ENCODE measurements at places on chromosomes 16 and 17.

- peak; percentile 39 for DNase-seq
Observed at GRCh38 chr17:32525122-32525521, 38.3 kb downstream of the CDK5R1 start.

DNA sequence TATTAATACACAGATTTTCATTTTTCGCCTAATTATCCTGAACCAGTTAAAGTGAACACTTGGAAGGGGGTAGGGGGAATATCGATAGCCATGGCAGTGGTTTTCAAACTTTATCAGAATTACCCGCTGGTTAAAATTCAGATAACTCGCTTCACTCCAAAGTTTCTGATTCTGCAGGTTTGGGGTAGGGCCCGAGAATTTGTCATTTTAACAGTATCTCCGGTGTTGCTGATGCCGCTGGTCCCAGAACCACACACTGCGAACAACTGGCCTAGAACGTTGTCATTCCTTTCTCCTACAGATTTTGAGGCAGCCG lies 313 bp upstream of the NSRP1 start:
- DNase-seq = no peak

- DNase-seq = no peak
Observed at GRCh38 chr16:648071-648780, 939 bp upstream of the WDR90 start.

DNA sequence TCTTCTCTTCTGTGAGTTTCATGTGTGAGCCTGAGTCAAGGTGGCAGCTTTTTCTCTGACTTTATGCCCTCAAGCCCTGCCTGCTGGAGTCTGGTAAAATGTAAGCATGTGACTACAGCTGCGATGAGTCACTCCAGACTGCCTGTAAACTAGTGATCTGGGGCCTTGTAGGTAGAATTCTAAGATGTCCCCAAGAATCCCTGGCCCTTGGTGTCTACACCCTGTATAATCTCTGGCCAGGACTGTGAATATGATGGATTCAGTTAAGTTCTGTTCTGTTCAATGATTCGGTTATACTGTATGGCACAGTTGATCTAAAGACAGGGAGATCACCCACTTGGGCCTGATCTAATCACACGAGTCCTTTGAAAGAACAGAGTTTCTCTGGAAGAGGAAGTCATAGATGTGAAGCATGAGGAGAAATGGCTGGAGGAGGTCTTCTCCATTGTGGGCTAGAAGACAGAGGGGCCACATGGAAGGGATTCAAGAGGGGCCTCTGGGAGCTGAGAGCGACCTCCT lies 29.8 kb downstream of the PRSS54 start:
- DNase-seq = peak; percentile 54

GRCh38 chr16:495127-495748 lies 32.3 kb upstream of the CAPN15 start:
- DNase-seq = no peak

DNA sequence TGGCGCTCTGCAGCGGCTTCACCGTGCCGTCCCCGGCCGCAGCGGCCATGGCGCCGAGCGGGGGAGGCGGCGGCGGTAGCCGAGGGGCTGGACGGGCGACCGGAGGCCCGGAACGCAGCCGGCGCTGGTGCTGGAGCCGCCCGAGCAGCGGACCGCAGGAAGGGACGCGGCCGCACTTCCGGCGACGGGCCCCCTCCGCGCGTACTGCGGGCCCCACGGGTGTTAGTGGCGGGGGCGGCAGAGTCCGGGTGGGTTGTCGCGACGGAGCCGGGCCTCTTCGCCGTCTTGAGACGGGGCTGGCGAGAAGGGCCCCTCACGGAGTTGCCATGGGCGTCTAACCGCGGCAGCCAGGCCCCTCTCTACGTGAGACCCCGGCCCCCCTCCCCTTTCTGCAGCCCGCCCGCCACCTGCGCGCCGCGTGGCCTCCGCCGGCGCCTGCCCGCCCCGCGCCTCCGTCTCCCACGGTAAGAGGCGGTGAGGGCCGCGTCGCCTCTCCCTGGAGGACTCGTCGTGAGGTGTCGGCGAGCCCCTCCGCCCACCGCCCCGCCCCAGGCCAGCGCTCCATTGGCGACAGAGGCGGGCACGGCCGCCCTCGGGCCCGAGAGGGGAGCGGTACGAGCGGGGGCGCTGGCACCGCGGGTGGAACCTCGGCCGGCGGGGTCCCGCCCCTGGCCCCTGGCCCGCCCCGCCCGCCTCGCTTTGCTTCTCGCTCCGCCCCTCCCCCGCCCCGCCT lies at the start of the genes VPS9D1 and ZNF276:
Gene VPS9D1 (minus strand): TSS at position 86 of the 733 bp plus-strand sequence. CDS start 37 bp downstream, at position 49.
Gene ZNF276 (plus strand): TSS at position 725 of the 733 bp plus-strand sequence. CDS start 104 bp downstream, outside the sequence.
- no peak for DNase-seq

DNA sequence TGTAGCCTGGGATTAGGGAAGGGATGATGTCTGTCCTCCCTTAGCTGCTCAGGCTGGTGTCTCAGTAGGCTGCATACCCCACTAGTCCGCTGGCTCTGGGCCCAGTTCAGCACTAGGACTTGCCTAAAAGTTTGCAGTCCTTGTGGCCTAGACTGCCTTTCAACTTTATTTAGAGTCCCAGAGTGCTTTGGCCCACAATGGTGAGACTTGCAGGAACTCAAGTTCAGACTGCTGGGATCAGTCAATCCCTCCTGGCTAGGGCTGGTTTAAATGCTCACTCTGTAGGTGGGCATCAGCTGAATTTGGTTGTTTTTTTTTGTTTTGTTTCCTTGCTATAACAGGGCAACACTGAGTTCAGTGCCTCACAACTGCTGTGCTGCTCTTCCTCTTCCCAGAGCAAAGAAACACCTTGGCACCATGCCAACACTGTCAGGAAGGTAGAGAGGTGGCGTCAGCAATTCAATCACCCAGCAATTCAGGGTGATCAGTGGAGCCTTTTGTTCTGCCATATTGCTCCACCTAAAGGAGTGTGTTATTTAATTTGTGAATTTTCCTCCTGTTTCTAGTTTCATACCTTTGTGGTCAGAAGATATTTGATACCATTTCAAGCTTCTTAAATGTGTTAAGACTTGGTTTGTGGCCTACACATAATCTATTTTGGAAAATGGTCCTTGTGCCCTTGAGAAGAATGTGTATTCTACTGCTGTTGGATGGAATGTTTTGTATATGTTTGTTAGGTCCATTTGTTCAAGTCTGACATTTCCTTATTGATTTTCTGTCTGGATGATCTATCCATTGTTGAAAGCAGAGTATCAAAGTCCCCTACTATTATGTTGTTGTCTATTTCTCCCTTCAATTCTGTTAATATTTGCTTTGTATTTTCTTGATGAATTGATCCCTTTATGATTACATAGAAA lies 284.0 kb upstream of the PMFBP1 start:
- DNase-seq = no peak

DNA sequence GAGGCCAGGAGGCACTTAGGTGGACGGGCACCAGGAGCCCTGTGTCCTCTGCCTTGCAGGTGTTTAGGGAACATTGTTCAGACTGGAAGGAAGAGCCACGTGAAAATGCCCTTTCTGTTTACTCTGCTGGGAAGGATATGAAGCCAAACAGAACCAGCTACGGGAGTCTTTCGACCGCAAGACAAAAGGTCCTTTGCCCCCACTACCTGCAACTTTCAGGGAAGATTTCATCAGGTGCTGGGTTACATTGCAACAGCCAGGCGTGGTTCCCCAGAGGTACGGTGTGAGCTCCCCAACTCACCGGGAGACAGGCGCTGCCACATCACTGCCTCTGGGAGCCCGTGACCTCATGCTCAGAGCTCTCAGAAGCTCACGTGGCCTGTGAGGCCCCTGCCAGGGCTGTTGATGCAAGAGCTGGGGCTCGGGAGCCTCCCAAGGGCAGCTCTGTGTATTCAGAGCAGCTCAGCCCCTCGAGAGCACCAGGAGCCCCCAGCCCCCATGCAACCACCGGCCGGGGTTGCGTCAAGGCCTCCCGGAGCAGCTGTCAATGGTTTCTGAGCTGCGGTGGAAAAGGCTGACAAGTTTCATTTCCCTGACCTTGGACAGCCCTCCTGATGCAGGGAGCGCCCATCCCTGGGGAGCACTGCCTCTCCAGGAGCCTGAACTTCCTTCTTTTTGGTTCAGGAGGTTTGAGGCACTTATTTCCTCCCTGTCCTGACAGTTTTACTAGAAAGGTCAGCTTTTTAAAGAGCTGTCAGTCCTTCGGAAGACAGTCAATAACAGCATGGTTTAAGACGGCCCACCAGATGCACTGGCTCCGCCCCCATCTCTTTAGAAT lies 42.1 kb downstream of the TBC1D16 start:
- no peak for DNase-seq

DNA sequence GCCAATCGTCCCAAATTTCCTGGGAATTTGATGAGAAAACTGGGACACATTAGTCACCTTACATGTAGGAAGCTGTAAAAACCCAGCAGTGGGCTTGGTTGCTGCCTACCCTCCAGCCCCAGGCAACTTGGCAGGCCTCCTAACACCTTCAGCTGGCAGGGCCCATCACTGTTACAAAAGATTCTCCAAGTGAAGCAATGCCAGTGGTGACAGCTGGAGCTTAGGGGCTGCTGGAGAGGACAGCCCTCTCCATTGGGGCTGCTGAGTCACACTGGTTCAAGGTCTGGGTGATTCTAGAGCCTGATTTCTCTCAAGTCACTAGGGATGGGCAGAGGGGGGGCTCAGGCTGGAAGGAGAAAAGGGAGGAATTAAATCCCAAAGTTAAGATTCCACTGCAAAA lies 180.6 kb downstream of the COPRS start:
- DNase-seq = no peak

DNA sequence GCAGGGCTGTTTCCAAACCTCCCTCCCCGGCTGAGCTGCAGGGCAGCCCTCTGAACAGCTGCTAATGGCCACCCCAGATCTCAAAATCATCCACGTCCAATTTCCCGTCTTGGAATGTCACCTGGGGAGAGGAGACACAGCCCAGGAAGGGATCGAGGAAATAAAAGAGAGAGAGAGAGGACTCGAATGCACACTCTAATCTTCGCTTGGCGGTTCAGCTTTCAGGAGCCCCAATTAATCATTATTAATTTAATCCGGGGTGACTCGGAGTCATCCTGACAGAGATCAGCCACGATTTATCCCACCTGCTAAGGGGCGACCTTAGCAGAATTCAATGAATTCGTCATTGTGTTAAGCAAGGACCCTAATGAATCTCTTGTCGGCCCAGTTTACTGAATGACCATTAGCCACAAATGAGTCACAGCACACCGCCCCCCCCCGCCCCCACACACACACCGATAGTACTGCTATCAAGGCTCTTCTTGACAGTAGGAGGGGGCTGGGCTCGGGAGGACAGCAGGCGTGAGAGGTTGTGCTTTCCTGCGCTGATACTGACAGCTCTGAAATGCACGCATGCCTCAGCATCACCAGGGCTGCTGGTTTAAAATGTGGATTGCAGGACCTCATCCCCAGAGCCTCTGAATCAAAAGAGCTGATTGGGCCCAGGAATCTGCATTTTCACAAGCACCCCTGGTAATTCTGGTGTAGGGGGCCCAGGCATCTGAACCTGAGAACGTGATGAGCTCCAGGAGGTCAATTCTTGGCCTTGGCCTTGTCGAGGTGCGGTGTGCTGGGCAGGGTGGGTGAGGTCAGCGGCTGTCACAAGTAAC lies 190.0 kb upstream of the CIBAR2 start:
- DNase-seq = no peak

- no peak for DNase-seq
Observed at GRCh38 chr17:82751171-82751570, 694 bp upstream of the TBCD start.

DNA sequence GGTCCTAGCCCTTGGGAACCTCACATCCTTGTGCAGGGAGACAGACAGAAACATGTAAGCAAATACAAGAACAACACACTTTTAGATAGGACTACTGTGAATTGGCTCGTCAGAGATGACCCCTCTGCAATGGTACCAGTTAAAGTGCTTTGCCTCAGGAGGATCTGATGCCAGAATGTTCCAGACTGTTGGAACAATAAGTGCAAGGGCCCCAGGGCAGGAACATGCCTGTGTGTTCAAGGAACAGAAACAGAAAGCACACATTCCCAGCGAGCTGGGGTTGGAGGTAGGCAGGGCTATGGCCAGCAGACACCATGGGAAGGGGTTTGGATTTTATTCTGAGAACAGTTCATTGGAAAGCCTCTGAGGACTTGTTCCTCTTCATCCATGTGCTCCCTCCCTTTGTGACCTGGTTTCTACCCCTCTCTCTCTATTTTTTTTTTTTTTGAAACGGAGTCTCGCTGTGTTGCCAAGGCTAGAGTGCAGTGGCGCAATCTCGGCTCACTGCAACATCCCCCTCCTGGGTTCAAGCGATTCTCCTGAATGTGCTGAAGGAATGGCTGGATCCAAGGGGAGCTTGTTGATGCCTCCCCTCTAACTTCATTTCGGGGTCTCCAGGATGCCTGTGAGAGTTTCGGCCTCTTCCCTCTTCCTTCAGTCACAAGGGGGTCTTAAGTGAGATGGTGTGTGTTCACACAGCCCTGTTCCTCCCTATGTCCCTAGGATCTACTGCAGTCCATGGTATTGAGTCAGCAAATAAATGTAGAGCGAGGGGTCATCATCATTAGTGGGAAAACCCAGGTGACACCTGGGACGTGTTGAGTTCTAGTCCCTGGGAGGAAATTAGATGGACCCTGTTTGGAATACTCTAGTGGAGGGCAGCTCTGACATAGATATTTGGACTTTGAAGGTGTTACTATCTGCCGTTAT lies 6.4 kb downstream of the STAT5A start:
- no peak for DNase-seq

- DNase-seq = no peak
Observed at GRCh38 chr17:19726631-19727376, 10.4 kb upstream of the SLC47A2 start.

DNA sequence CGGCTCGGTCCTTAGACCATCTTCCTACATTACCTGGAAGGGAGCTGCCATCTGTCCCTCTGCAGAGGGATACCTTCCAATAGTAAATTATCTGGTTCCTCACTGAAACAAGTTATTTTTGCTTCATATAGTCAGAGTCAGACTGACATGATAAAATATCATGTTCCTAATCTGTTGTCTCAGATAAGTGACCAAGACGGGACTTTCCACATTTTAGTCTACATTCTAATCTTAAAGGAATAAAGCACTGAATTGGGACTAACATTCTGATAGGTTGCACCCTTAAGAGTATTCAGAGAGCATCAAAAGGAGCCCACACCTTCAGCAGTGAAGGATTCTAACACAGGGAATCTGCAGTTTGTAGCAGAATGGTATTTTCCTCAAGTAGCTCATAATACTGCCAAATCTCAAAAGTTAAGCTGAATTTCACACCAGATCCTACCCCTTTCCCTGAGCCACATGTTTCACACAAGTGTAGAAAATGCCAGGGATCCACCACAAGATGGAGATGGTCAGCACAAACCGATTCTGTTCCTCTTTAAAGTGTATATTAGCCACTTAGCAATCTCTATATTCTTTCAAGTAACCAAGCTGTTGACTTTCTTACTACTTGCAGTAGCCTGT lies 13.4 kb downstream of the GINS2 start:
- no peak for DNase-seq

All from BJ (cell line).